H4 (cell line): ENCODE measurements at places on chromosomes 7 and 10.

DNA sequence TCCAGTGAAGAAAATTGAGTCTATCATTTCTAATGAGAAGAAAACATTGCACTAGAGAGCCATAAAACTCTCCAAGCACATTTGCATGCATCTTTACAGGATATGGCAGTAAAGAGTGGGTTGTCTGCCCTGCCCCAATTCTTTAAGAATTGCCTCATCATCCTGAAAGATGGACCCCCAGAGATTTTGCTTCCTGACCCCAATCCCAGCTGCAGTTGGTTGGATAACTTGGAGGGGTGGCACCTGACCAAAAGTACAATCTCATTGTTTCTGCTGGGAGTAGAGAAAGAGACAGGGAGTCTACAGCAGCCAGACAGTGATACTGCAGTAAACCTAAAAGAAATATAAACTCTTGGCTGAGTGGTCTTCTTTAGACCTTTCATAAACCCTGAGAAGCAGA, 49.1 kb upstream of the ADCY1 start:
- no peak for DNase-seq

DNA sequence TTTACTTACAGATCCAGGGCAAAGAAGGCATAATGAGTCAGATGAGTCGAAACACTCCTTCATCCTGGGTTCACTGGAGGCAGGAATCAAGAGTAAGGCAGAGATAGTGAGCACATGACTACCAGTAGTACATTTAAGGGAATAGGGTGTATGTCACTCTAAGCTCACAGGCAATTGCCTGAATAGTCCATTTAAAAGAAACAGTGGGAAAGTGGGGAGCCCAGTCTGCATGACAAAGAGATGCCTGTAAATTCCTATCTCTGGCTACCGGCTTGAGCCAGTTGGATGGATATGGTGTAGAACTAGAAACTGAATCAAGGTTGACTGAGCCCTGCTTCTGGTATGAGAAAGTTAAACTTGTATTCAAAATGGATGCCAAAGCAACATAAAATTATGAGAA, 861.5 kb upstream of the ZWINT start:
- DNase-seq: no peak

- no peak for DNase-seq
These were observed 115.4 kb upstream of the LRRN3 start for GRCh38 chr7:110975486-110975885.

DNA sequence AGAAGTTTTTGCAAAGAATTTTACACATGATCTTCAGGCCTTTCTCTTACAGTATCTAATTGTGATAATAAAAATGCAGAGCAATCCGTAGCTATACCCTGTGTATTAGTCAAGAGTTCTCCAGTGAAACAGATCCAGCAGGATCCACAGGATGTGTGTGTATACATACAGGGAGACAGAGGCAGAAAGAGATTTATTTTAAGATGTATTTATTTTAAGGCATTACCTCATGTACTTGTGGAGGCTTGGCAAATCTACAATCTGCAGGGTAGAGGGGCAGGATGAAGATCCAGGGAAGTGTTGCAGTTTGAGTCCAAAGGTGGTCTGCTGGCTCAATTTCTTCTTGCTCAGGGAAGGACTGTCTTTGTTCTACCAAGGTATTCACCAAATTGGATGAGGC, 41.7 kb downstream of the ARHGAP12 start:
- DNase-seq: no peak

DNA sequence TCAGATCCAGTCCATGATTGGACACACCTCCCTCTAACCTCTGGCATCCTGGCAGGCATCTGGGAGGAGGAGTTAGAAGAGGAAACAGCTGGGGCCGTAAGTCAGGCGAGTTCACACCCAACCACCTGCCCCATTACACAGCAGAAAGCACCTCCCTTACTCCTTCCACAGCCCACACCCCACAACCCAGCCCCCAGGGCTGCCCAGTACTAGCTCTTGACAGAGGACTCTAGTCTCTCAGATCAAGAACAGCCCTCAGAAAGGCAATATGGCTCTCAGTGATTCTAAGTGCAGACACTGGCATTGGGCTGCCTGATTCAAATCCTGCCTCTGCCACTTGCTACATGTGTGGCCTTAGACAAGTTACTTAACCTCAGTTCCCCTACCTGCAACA, 34.1 kb downstream of the KCNMA1 start:
- DNase-seq: peak; percentile 79
